Fibroblast of skin of abdomen (primary cell): ENCODE measurements at places on chromosomes 11 and 22.

DNA sequence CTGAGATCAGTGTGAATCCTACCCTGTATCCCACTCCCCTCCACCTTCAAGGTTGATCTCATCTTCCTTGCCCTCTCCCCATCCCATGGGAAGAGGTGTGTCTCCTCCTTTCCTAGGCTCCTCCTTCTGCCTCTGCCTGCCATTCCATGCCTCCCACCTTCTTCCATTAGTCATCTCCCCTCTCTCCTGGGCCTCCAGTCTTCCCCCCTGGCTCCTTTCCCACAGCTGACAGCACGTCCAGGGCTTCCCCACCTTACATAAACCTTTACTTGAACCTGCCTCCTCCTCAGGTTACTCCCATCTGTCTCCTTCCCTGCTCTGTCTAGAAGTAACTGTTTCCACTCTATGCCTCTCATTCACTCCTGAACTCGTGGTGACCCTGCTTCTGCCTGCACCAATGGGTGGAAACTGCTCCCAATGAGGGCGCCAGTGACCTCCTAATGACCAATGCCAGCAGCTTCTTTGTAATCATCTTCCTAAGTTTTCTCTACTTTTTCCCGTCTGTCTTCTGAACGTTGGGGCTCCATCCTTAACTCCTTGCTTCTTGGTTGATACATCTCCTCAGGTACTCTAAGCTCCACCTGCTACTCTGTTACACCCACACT, 266.9 kb upstream of the NARS2 start:
- peak; percentile 39 for DNase-seq

DNA sequence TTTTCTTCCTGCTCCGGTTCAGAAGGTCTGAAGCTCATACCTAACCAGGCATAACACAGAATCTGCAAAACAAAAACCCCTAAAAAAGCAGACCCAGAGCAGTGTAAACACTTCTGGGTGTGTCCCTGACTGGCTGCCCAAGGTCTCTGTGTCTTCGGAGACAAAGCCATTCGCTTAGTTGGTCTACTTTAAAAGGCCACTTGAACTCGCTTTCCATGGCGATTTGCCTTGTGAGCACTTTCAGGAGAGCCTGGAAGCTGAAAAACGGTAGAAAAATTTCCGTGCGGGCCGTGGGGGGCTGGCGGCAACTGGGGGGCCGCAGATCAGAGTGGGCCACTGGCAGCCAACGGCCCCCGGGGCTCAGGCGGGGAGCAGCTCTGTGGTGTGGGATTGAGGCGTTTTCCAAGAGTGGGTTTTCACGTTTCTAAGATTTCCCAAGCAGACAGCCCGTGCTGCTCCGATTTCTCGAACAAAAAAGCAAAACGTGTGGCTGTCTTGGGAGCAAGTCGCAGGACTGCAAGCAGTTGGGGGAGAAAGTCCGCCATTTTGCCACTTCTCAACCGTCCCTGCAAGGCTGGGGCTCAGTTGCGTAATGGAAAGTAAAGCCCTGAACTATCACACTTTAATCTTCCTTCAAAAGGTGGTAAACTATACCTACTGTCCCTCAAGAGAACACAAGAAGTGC, 661 bp upstream of the MALAT1 start:
- DNase-seq: peak; percentile 71

DNA sequence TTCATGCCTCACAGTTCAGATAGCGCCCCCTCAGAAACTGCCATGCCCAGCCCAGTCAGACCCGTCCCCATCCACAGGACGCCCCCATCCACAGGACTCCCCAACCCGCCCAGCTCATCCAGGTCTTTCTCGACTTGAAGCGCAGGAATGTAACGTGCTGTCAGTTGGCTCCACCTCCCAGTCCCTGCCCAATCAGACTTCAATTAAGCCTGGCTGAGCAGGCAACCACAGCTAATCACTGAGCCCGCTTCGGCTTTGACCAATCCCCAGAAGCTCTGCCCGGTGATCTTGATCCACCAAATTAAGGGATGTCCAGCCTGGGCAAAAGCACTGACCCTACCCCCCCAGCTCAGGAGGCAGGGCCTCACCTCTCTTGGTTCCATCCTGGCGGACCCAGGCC, 10.5 kb upstream of the MFNG start:
- DNase-seq: peak; percentile 72

GRCh38 chr11:540583-541432, 3.5 kb downstream of the LRRC56 start:
- DNase-seq: no peak

- DNase-seq: no peak
Observed at GRCh38 chr11:10575346-10576034, 7.0 kb upstream of the LYVE1 start.

DNA sequence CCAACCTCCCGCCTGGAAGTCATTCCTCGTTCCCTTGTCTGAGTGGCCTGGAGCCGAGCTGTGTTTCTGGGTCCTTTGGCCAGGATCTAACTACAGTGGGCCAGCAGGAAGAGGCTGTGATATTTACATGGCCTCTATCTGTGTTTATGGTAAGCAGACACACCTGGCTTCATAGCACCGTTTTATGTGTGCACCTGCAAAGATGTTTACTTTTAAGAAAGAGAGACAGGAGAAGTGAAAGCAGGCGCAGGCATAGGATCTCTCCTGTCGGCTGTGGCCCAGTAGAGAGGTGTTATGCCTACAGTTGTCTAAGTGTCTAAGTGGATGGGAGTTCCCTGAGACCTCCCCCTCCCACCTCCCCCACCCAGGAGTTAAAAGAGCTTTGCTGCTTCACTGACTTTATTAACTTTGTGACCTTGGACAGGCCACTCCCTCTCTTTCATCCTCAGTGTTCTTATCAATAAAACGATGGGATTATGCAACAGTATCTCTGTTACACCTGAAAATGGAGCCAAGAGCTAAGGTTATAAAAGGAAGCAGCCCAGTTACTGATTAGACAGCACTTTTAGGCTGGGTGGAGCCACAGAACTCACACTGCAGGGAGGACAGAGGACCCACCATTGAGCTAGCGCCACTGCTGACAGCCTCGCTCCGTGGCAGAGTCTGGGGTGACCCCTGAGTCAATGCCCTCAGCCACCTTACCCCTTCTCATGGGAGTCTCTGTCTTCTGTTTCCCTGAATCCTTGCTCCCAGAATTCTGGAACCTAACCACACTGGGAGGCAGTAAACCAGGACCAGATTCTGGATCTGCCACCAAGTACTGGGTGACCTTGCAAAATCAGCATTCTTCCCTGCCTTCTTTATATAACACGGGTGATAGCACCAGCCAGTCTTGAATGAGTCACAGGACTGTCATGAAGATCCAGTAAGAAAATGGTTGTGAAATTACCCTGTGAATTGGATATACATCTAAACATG, 22.0 kb downstream of the ST14 start:
- peak; percentile 68 for DNase-seq

GRCh38 chr11:73163638-73164174, 21.6 kb upstream of the FCHSD2 start:
- DNase-seq: no peak

GRCh38 chr11:93510196-93510873, 32.9 kb downstream of the SMCO4 start:
- no peak for DNase-seq

- DNase-seq: peak; percentile 23
Observed at GRCh38 chr11:96741068-96741467, 351.3 kb downstream of the JRKL start.
